HFFc6 (cell line): ENCODE measurements at places on chromosomes 2 and 18.

- DNase-seq: no peak
Observed at GRCh38 chr18:77140439-77141109, 8.0 kb upstream of the MBP start.

GRCh38 chr18:6595666-6596065 is 133.8 kb upstream of the ARHGAP28 start:
- no peak for DNase-seq

DNA sequence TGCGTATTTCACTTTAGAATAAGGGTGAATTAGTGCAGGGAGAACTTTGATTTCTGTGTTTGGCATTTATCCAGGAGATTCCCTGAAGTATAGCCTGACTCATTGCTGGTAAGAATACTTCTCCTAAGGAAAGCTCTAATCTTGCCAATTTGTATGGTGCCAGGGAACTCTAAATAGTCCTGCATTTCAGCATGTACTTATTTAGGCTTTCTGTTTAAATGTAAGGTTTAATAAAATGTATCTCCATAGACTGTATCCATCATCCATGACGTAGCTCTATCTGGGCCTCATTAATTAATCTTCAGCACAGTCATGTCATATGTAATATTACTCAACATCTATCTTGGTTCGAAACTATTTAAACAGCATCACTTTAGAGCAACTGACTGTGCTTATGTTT is 127.7 kb downstream of the DOK6 start:
- DNase-seq: no peak

DNA sequence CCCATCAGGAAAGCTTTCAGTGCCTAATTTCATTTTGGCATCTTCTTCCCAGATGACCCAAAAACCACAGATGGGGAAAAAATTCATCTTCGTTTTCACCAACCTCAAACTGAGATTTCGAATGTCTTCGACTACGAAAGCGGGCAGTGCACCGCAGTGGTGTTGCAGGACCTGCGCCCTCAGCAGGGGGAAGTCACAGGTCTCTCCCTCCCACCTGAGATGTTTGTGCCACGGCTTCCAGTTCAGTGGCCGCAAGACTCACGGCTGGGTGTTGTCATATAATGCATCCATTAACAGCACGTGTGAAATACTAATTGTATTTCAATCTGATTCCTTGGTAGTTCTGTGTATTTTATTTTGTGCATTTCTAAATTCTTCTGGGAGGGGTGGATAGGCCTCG is 66.2 kb upstream of the SALL3 start:
- DNase-seq: no peak

GRCh38 chr18:75223687-75224347 is 13.2 kb downstream of the TSHZ1 start:
- no peak for DNase-seq

- no peak for DNase-seq
Observed at GRCh38 chr2:230658877-230659652, 53.6 kb upstream of the CAB39 start.

- peak; percentile 96 for DNase-seq
Observed at GRCh38 chr2:126657148-126657635, 1.2 kb downstream of the GYPC start.

GRCh38 chr18:41713969-41714825 is 240.8 kb upstream of the PIK3C3 start:
- DNase-seq: no peak

DNA sequence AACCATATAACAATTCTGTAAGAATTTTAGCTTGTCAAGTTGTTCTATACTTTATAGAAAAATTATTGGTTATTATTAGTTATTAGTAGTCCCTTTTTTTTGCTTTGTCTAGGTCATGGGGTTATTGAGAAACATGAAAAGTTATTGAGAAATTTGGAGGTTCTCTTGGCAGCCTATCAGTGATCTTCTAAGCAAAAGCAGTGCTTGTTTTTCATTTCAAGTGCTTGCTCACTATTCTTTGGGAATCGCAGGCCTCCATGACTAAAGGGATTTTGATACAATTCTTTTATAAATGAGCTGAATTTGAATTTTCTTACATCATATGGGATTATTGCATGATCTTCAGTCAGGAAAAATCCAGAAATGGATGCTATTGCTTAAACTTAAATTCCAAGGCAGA is 25.8 kb downstream of the PLEKHA3 start:
- DNase-seq: no peak

GRCh38 chr2:190099890-190100697 is 37.6 kb upstream of the MSTN start:
- DNase-seq: no peak

DNA sequence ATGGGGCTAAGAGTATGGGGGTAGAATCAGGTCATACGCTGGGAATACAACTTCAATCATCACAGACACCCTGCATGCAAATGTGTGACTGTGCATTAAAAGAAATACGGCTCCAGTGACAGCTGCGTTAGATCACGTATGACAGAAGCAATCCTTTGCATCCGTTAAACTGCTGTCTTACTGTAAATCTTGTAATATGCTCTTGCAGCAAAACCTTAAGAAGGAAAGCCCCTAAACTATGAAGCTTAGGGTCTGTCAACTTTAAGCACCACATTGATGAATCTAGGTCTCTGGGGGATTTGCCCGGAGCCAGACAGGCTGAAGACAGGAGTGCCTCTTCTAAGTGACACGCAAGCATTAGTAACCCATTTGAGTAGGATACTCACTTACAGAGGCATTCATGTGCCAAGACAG is 84.7 kb upstream of the EML6 start:
- no peak for DNase-seq

GRCh38 chr2:59789523-59789922 is 763.9 kb downstream of the BCL11A start:
- no peak for DNase-seq

GRCh38 chr2:166665991-166666940 is 172.2 kb upstream of the SCN7A start:
- peak; percentile 3 for DNase-seq

DNA sequence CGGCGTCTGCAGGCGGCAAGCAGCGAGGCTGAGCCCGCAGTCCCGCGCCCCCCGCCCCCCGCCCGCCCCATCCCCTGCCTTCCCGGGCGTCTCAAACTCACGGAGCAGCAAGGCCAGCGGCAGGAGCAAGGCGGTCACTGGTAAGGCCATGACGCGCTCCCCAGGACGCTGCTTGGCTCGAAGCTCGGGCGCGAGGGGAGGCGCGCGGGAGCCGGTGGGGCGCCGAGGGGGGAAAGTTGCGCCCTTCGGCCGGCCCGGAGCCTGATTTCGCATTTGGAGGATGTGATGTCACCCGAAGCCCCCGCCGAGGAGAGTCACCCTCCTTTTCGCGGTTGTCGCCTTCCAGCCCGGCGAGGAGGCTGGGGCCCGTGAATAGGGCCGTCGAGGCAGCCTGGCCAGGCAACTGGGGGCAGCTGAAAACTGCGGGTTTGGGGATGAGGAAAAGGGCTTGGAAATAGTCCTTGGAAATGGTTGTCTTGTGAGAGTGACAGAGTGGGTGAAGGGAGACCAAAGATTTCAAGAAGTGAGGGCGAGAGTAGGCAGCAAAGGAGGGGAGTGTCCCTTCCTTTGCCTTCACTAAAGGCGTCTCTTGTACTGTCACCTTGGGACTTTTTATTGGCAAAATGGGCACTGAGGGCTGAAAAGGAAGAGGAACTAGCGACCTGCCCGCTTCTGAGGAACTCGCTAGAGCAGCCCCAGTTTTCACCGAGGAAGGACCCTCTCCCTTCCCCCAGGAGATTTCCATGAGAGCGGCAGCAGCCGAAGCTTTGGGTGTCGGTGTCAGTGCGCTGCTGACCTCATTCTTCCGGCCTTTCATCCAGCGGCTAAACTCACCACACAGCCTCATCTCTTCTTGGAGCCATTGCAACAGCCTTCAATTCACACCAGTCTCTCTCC is at the start of gene CD8A:
TSS of gene CD8A (minus strand) at position 238 of the 897 bp plus-strand sequence. CDS start at position 150, 88 bp downstream.
- no peak for DNase-seq

GRCh38 chr2:121366040-121366439 is 81.0 kb upstream of the TFCP2L1 start:
- DNase-seq: no peak

DNA sequence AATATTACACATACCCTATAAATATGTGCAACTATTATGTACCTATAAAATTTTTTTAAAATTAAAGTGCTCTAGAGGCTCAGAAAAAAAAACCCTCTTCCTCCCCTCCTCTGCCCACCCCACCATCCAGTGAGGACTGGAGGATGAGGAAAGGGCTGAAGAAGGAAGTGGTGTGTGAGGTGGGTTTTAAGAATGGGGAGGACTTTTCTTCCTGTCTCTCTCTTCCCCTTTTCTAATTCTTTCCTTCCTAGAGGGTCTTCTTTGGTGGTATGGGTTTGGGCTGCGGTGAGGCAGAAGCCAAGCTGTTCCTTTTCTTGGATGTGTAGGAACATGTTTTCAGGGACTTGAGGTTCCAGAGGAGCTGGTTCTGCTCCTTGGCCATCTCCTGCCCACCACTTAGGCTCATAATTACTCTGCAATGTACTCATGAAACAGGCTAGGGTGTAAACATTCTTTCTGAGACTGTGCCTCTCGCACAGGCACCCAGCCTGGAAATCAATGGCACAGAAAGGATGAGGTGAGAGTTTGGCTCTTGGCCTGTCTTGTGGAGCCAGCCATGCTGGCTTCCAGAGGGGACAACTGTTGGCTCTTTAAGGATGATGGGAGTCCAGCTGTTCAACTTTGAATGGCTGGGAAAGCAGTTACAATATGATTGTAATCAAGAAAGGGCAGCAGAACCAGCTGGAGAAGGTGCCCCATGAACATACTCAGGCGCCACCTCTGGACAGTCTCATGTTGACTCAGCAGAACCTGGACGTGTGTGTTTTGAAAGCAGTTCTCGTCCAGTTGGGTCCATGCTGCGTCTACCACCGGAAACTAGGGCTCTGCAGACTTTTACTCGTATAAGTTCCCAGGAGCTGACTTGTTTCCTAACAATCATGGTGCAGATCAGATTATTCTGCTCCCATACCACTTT is 38.3 kb downstream of the IL1RL2 start:
- no peak for DNase-seq

DNA sequence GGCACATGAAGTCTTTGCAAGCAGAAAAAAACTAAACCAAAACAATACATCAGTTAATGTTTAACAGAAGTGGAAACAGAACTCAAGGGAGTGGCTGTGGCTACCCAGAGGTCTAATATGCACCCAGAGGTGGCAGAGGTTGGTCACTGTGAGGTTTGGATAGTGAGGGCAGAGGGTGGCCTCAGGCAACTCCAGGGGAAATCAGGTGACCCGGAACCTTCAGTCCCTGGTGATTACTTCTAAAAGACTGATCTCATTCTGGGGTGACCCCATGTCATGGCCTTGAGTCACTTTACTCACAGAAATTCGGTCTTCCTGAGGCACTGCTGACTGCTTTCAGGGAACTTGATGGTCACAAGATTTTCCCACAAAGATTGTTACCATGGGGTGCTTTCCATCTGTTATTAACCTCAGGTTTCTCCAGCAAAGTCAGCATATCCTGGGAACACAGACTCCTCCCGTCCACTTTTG is 99.4 kb downstream of the TMEM17 start:
- no peak for DNase-seq

DNA sequence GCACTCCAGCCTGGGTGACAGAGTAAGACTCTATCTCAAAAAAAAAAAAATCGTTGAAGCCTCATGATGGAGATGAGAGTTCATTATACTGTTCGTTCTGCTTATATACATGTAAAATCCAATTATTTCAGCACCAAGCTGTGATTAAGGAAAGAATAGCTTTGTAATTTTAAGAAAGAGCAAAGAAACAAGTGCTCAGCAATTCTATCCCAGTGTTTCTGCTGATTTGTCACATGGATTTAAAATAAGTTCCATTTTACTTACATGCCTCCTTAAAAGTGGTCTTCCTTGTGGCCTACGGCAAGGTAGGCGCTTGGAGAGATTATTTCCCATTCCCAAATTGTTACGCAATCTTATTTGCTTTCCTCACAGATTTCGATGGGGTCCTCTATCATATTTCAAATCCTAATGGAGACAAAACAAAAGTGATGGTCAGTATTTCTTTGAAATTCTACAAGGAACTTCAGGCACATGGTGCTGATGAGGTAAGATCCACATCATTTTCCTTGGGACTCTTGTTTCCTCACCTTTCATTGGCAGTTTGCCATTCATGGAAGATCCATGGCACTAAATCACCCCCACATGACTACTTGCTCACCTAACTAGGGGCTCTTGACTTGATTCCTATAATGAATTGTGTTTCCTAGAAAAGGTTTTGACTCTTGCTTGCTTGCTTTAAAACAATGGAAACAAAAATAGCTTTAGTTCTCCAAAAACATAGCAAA is 11.5 kb downstream of the ARPC2 start:
- DNase-seq: no peak

GRCh38 chr2:102929721-102930120 is 167.9 kb downstream of the TMEM182 start:
- no peak for DNase-seq

- DNase-seq: no peak
Observed at GRCh38 chr2:163436963-163437362, 298.8 kb downstream of the FIGN start.
